NCI-H1930 (cell line): ENCODE measurements at places on chromosomes 1 and 21.

DNA sequence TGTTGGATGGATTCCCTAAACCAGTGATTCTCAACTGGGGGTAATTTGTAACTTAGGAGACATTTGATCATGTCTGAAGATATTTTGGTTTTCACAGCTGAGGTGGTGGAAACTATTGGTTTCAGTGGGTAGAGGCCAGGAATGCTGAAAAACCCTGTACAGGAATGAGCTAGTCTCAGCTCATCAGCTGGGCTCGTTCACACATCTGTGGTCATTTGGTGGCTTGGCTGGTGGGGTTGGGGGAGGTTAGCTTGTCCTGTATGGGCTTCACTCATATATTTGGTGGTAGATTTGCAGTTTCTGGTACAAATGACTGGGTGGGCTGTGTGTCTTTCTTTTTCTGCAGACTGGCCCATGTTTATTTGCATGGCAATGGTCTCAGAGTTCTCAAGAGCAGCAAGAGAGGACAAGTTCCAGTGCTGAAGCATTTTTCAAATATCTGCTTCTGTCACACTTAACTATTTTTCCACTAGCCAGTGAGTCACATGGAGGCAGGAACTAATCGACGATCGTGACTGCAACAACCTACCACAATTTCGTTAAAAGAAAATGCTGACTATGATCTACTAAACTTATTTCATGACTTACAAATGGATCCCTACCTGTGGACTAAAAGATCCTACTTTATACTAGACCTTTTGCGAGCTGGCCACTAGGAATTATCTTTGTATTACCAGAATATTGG, 321.7 kb upstream of the PLXNA2 start:
- DNase-seq = no peak

DNA sequence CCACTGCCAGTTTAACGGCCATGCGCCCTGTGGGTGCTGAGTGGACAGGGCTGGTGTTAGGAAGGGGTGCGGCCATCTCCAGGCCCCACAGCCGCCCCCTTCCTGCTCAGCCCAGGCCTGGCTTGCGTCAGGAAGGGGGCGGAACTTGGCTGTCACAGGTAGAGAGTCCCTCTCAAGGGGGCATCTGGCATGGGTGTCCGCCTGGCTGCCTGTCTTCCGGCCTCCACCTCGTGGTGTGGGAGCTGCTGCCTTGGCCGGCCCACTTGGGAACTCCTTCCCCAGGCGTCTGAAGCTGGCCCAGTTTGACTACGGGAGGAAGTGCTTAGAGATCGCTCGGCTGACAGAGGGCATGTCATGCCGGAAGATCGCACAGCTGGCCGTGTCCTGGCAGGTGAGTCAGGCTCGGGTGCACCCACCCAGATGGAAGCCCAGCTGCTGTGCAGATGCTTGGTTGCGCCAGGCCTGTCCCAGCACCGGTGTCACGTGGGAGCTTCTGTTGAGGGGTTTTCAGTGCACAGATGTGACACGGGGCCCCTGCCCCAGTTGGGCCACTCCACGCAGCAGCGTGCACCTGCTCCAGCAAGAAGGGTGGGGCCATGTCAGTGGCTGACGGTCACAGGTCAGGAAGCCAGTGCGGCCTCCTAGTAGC, 9.1 kb upstream of the ATAD3B start:
- DNase-seq = no peak

GRCh38 chr1:67464746-67465145, 34.5 kb upstream of the SERBP1 start:
- no peak for DNase-seq

- peak; percentile 50 for DNase-seq
These were observed 12.0 kb downstream of the UBE2Q1 start for GRCh38 chr1:154546264-154547063.

GRCh38 chr1:81407000-81407821, 393.5 kb upstream of the ADGRL2 start:
- DNase-seq = no peak

GRCh38 chr1:186465946-186466345, 5.0 kb upstream of the PDC start:
- no peak for DNase-seq

DNA sequence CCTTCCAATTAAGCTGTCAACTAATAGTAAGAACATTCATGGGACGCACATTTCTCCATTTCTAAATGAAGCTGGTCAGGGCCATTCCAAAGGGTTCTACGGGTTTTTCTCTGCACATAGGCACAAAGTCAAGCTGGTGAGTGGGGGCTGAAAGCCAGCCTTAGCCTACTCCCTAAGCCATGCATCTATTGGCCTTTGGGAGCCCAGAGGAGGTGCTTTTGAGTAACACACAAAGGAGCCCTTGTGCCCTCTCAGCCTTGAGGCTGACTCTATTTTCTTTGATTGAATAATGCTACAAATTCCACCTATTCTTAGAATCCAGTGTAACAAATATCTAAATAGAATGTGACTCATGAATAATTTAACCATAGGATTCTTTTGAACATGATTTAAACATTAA, 73.6 kb downstream of the RGS13 start:
- DNase-seq = no peak

DNA sequence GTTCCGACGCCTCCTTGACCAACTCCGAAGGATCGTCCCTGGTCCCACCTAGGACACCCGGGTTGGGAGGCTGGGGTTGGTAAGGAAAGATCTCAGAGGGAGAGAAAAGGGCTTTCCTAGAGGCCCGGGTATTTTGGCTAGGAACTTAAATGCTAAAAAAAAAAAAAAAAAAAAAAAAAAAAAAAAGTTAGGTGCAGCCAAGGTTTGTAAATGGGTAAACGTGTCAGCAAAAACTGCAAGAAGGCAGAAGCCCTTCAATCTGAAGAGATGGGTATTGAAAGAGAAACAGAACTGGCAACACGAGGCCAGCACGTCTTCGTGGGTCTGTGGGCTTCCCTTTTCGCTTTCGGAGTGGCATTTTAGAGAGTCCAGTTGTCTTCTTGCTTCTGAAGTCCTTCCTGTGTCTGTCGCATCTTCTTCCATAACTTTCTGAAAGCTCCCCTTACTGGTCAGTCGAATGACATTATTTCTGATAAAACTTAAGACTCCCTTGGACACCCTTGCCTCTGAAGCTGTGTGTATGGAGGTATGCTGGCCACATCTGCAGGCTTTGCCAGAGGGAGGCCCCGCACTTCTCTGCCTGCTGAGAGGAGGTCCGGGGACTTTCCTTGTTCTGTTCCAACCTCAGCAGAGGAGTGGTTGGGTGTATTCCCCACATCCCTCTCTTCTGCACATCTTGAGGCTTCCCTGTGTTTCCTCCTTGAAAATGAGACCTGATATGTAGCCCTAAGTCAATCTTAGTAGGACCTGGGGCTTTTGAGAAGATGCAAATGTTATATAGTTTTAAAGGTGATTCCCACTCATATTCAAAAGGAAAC, 745 bp downstream of the RCSD1 start:
- no peak for DNase-seq

- DNase-seq = no peak
These were observed 163.4 kb upstream of the USP24 start for GRCh38 chr1:55378582-55378981.

DNA sequence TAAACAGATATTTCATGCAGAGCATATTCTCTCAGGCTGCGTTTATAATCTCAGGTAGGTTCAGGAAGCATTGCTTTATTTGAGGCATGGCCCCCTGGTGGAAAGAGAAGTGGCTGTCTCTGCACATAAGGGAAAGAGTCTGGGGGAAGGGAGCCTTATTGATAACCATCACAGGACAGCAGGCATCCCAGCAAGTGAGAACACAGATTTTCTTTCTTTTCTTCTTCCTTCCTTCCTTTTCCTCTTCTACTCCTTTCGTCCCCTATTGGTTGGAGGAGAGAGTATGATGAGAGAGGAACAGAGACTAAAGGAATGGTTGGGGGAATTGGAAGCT, 21.9 kb downstream of the TSNAX start:
- DNase-seq = no peak

- no peak for DNase-seq
These were observed 24.0 kb downstream of the SOX13 start for GRCh38 chr1:204096931-204097330.

DNA sequence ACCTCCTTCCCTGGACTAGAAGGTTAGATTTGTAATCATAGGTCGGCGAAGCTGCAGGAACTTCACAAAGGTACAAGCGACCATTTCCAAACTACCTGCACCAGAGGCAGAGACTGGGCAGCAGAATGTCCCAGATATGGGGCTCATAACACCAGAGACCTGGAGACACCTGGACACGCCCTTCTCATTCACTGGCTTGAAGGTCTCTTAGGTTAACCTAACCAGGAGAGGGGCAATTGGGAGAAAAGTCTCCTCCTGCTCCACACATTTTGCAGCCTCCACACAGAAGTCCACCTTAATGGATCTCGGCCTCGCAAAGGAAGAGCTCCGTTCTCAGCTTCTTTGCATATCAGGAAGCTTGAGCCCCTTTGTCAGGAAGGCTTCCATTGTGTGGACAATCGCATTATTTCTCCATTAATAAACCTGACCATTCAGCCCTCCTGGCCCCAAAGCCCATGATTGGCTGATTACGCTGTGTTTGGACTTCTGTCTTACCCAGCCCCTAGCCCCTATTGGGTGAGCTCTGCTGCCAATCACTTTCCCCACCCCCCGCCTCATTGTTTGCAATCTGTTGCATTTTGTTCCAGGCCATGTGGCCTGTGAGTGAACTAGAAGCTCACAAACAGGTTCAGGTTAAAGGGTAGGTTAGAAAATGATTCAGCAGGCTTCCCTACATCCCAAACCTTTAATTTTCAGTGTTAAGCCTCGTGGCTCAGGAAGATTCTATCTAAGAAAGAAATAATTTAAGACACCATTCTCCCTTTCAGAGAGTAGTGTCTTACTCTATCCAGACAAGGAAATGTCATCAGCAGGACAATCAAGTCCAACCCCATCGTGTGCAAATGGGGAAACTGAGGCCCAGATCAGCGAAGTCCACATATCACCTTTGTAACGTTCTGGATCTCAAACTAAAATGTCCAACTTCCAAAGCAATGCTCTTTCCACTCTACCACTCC, 2.8 kb downstream of the MYCL start:
- DNase-seq = no peak

GRCh38 chr1:110385369-110385768, 5.5 kb downstream of the SLC16A4 start:
- no peak for DNase-seq

- DNase-seq = no peak
These were observed 112.9 kb downstream of the MAB21L3 start for GRCh38 chr1:116224111-116224510.

DNA sequence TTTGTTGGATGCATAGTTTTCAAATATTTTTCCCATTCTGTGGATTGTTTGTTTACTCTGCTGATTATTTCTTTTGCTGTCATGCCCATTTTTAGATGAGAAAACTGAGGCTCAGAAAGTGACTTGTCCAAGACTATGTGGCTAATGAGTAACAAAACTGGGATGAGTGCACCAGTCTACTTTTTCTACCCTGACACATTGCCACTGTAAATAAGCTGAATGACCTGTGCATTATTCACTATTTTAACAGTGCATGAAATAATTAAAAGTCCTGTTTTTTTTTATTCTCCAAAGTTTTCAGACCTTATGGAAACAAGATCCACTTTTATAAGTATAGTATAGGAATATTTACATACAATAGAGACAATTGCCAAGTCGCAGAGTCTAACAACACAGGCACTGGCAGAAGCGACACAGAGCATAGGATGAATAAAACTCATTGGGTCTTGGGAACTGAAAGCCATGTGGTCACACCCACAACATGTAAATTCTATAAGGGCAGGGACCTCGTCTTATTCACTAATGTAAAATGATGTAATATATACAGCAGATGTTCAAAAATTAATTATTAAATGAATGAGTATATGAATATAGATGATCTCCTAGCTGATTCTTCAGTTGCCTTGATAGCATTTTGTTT, 45.2 kb downstream of the HLX start:
- DNase-seq = no peak

GRCh38 chr1:202684716-202685115, 25.5 kb downstream of the SYT2 start:
- DNase-seq = no peak

DNA sequence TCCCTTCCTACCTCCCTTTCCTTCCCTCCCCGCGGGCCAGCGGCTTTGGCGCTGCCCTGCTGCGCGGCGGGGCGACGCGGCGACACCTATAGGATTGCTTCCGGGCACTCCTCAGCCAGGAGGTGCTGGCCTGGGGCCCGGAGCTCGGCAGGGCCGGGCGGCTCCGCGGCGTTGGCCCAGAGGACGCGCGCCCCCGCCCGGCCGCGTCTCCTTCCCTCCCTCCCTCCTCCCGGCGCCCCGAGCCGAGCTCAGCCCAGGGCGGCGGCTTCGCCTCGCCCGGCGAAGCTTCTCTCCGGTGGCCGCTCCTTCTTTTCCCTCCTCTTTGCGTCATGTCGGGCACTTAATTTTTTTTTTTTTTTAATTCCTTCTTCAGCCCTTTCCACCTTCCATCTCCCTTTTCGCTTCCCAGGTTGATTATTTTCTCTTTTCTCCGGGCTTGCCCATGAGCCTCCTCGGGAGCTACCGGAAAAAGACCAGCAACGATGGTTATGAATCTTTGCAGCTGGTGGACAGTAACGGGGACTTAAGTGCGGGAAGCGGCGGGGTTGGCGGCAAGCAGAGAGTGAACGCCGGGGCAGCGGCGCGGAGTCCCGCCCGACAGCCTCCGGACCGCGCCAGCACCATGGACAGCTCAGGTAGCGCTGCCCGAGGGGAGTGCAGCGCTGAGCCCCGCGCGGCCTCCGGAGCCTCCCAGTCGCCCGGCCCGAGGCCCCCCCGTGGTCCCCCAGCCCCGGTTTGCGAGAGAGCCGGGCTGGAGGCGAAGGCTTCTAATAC, at the start of gene DNAJC6:
Gene DNAJC6, plus strand, starts transcription at position 240 of the 774 bp plus-strand sequence. Its CDS starts 203 bp downstream, at position 443.
- peak; percentile 74 for DNase-seq

- no peak for DNase-seq
These were observed 124.6 kb upstream of the NGF start for GRCh38 chr1:115462566-115463076.

DNA sequence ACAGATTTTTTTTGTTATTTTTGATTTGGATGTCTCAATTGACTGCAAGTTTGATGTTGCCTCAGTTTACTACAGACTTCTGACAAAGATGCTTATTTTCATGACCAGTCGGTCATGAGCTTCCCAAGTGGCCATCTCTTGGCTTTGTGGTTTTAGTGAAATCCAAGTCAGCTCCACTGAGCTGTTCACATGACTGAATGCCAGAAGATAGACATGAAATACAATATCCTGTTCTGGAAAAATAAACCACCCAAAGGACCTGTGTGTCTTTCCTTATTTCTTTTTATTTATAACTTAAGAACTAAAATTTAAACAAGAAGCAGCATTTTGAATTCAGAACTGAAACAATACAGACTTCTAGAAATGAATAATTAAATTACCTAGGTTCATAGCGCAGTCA, 89.3 kb downstream of the HMCN1 start:
- DNase-seq = no peak

GRCh38 chr1:214338212-214338611, 57.3 kb downstream of the SMYD2 start:
- DNase-seq = no peak

GRCh38 chr1:29532751-29533150, 296.4 kb downstream of the PTPRU start:
- DNase-seq = no peak

GRCh38 chr21:36964398-36964797, 2.1 kb downstream of the HLCS start:
- DNase-seq = no peak

- DNase-seq = no peak
These were observed 57.6 kb downstream of the MAN1C1 start for GRCh38 chr1:25673962-25674806.

- DNase-seq = no peak
These were observed 190.6 kb downstream of the GRIK1 start for GRCh38 chr21:29749223-29749622.
